Stimulated activated CD4-positive, alpha-beta T cell treated with anti-CD3 and anti-CD28 coated beads, Interleukin-4, amount 100 ng/mL, for 48 hours (primary cell): ENCODE measurements at places on chromosomes 6 and 20.

- no peak for DNase-seq
Observed at GRCh38 chr6:122072014-122072647, 327.3 kb upstream of the HSF2 start.

DNA sequence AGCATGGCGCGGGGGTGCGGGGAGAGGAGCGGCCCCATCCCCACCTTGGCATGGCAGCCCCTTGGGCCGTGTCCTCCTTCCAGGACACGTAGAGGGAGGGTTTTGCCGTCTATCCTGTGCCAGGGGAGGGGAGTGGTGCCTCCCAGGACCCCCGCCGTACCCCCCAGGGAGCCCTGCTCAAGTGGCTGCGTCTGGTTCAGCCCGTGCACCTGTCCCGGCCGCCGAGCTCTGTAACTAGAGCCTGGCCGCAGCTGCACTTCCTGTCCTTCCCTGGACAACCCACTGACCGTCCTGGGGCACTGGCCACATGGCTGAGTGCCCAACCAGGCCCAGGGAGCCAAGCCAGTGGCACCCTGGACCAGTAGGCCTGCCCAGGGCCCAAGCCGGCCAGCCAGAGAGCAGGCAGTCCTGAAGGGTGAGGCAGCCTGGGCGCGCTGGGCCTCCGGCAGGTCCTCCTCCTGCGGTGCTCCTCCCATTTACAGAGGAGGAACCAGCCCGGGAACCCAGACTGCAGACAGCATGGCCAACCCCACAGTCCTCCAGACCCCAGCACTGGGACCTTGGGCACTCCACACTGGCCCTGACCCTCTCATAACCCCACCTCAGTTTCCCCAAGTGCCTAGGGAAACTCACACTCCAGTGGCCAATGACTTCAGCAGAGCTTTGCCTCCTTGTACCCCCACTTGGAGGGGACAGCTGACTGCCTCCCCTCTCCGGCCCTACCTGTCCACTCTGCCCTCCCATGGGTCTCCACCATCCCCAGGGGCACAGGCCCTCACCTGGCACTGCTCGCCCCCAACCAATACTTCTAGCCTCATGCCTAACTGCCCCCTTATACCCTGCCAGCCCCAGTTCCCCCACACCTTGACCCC lies 8.7 kb downstream of the LAMA5 start:
- no peak for DNase-seq

GRCh38 chr20:29690274-29690673 lies 1567.2 kb upstream of the DEFB115 start:
- no peak for DNase-seq

DNA sequence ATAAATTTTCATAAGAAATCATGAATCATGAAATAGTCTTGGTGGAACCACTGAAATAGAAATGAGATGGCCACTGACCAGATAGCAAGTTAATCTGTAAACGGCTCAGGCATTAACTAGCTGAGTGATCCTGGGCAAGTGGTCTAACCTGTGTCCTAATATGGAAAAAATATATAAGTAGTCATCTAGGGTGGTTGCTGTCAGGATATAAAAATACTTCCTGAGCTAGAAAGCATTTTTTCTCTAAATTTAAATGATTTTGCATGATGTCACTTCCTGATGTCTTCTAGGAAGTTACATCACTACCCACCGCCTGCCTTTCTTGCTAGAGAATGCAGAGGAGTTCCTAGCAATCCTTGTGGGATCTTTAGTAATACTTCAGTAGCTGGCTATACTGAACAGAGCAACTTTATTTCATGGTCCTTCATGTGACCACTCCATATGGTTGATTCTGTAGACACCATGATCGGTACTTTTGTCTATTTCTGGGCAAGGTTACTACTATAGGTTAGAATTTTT lies 228.1 kb upstream of the CEP162 start:
- DNase-seq, result no peak

DNA sequence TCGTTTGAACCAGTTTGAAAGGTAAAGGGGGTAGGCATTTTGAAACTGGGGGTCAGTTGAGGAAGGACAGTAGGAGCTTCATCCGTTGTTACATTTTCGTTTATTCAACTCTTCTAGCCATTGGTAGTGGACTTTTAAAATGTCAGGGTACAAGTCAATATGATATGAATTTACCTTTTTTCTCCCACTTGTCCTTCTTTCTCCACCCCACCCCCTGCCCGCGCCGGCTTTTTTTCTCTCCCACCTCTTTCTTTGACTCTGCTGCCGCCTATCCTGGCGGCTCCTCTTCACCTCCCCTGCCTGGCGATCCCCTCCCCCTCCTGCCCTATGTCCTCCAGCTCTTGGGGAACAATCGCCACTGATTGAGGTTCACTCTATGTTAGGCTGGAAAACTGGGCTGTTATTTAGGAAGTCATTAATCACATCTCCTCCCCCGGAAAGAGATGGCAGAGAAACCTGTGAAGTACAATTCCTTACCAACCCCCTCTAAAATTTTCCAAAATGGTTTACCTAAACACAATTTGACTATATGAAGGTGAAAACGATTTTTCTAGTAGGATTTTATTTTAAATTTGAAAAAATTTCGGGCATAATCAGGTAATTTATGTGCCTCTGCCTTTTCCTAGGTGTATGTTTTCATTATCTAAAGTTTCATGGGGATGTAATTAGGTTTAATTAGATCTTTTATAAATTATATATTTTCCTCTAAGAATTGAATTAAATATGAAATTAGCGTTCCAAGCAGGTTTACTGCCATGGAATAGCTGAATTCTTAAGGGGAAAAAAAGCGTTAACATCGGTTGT lies 778 bp upstream of the LIN28B start:
- DNase-seq, result no peak

GRCh38 chr6:35365594-35366203 lies 23.3 kb downstream of the PPARD start:
- no peak for DNase-seq

DNA sequence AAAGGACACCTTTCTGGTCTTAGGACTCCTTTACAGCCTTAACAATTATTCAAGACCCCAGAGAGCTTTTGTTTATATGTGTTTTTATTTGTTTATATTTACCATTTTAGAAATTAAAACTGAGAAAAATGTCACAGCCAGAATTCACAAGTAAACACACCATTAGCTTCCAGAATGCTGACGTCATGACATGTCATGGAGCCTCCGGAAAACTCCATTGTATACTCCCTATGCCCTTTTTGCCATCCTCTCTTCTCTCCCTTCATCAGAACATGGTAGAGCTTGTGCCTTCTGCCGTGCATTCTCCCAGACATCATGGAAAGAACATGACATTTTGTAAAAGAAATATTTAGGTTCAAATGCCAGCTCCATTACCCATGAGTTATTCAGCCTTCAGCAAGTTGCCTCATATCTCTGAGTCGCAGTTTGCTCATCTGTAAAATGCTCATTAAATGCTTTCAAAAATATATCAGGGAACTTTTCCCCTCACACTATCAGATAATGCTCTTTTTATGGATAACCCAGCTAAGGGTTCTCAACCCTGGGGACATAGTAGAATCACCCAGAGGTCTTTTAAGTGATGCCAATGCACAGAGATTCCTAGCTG lies 27.8 kb downstream of the TNFAIP3 start:
- DNase-seq, result no peak

- DNase-seq, result peak; percentile 77
Observed at GRCh38 chr6:44237813-44238433, 9.0 kb upstream of the HSP90AB1 start.

GRCh38 chr6:30591008-30591407 lies 19.8 kb downstream of the ABCF1 start:
- DNase-seq, result no peak

DNA sequence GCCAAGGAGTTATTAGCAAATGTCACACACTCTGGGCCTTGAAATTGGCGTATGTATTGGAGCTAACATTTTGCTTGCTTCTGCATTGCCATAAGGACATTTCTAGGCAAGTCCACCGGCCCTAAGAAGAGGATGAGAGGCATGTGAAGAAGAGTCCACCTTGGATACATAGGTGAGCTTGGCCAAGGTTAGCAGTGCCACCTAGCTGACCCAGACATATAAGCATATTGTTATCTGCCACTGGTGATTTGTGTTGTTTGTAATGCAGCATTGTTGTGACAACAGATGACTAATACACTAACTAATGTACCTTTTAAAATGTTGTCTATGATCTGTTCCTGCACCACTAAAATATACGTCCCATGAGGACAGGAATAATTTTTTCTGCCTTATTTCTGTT lies 24.8 kb upstream of the HLA-DQA2 start:
- DNase-seq, result no peak

DNA sequence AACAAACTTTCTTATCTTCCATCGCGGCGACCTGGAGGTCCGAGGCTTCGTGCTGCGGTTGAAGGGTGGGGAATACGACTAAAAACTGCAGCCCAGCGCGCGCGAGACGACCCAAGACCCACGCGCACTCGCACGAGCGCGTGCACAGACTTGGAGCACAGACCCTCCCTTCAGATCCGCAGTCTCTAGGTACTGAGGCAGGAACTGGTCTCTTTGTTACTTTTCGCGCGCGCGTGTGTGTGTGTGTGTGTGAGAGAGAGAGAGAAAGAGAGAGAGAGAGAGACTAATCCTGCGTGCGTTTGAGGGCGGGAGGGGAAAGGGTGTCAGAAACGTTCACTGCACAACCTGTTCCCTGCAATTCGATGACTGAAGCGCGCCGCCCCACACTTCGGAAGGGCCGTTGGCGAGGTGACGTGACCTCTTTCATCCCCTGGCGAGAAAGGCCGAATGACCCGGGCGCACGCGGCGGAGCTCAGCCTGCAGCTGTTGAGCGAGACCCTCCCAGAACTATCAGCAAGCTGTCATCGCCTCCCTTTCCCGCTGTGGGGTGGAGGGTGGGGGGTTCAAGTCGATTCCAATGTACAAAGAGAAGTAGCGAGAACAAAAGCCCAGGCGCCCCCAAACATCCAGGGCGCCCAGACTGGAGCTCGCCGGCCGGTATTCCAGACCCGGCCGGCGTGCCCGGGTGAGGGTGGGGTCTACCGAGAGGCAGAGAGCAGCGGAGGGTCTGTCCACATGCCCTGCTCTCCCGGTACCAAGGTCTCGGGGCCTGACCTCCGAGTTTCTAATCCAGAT lies 1.5 kb upstream of the TUBB2B start:
- DNase-seq, result no peak

DNA sequence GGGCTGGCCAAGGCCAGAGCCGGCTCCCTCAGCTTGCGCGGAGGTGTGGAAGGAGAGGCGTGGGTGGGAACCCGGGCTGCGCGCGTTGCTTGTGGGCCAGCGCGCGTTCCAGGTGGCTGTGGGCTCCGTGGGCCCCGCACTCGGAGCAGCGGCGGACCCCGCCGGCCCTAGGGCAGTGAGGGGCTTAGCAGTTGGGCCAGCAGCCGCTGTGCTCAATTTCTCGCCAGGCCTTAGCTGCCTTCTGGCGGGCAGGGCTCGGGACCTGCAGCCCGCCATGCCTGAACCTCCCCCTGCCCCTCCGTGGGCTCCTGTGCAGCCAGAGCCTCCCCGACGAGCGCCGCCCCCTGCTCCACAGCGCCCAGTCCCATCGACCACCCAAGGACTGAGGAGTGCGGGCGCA lies 108.4 kb downstream of the GMPR start:
- DNase-seq, result no peak

DNA sequence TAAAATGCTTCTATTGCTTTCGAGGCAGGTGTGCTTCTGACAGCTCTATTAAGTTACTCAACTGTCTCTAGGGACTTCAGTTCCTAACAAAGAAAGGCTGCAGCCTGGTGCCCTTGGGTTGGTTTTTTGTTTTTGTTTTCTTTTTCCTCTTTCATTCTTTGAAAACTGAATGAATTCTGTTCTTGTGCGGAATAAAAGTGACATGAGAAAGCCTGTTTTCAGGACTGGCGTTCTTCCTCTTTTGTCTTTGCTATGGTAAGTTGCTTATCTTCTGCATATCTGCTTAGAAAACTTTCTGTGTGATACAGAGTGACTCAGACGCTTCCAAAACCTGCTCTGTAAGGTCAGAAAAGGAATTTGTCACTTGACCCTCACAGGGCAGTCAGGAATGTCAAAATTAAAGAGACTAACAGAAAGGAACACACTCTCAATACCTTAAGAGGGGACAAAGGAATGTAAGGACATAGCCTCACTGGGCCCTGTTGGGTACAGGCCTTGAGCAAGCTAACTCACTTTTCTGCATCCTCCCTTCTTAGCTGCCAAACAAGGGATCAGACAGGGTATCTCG lies 56.2 kb upstream of the NHSL1 start:
- no peak for DNase-seq

- DNase-seq, result no peak
Observed at GRCh38 chr20:32386091-32386490, 28.0 kb downstream of the ASXL1 start.

- no peak for DNase-seq
Observed at GRCh38 chr20:32762754-32763201, 593 bp downstream of the DNMT3B start.

DNA sequence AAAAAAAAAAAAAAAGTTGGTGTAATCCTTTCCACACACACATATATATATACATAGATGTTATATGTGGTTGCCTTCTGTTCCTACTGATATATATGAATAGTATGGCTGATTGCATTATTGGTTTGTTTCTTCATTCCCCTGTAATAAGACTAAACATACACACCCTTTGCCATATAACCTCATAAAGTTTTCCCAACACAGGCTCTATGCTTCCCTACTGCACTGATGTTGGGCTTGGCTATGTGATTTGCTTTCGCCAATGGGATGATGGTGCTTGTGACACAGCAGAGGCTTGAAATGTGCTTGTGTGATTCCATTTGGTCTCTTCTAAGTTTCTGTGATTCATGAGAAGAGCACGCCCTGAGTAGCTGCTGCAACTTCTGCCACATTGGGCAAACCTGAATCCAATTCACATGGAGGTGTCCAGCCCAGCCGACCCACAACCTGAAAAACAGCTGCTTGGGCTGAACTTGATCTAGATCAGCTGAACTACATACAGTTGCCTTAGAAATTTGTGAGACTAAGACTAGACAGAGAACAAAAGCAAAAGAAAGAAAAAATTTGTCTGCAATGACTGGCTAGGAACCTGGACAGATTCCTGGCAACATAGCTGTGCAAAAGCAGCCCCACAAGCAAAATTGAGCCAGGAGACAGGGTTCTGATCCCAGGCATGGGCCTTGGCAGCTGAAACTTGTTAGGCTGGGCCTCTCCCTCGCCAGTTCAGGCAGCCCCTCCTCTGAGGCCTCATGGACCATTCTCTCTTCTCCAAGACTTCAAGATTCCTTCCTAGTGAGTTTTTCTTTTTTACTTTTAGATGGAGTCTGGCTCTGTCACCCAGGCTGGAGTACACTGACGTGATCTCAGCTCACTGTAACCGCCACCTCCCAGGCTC lies 13.4 kb upstream of the TBC1D20 start:
- DNase-seq, result no peak

- no peak for DNase-seq
Observed at GRCh38 chr6:39213195-39213920, 15.9 kb downstream of the KCNK5 start.
